Stomach (tissue), 19 donors: ENCODE measurements at places on chromosomes 13 and 19. TPM values are rescaled to one million over a fixed set of nuclear protein-coding genes. Genes with fewer than 3 reads are reported as not detected.

DNA sequence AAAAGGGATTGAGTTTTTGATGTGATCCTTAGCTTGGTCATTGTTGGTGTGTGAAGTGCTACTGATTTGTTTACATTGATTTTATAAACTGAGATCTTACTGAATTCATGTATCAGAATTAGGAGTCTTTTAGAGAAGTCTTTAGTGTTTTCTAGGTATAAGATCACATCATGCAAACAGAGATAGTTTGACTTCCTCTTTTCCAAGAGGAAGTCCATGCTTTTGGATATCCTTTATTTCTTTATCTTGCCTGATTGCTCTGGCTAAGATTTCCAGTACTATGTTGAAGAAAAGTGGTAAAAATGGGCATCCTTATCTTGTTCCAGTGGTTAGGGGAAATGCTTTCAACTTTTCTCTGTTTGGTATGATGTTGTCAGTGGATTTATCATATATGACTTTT is 561.2 kb upstream of the SLITRK1 start:
- H3K4me3 ChIP-seq: no peak overlapping the region
- H3K27me3 ChIP-seq: no peaks in the 10 kb centered on the region
- no peaks in the 10 kb centered on the region for H3K4me1 ChIP-seq
- DNase-seq: no peak
- H3K36me3 ChIP-seq: no peaks in the 10 kb centered on the region

GRCh38 chr13:27120011-27120410 is 51.6 kb downstream of the USP12 start:
- no peak overlapping the region for H3K4me3 ChIP-seq
- H3K4me1 ChIP-seq: peaks cover 36% of the 10 kb centered on the region
- no peaks in the 10 kb centered on the region for H3K27me3 ChIP-seq
- H3K27ac ChIP-seq: no peak overlapping the region
- no peaks in the 10 kb centered on the region for H3K36me3 ChIP-seq

DNA sequence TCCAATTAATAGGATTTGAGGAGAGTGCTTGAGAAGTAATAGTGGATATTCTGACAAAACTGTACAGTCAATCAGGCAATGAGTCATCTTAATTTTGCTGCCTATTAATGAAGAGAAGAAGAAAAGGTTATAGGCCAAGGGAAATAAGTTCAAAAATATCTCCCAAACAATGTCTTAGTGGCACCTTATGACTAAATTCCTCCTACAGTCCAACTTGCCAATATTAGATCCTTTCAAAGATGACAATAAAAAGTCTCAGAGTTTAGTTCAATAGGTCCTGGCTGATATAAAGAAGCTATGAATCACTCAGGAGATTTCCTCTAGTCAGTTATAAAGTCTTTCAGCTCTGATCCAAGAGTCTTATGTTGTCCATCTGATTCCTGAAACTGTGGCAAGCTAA is 27.9 kb downstream of the UGGT2 start:
- no peak overlapping the region for H3K27ac ChIP-seq
- no peak overlapping the region for H3K4me3 ChIP-seq
- DNase-seq: no peak
- peaks cover 9% of the 10 kb centered on the region for H3K36me3 ChIP-seq
- H3K4me1 ChIP-seq: peaks cover 7% of the 10 kb centered on the region

- DNase-seq: no peak
- H3K27me3 ChIP-seq: no peaks in the 10 kb centered on the region
- H3K4me1 ChIP-seq: no peaks in the 10 kb centered on the region
- no peak overlapping the region for H3K27ac ChIP-seq
- no peaks in the 10 kb centered on the region for H3K36me3 ChIP-seq
- H3K4me3 ChIP-seq: no peak overlapping the region
Measured at GRCh38 chr13:39297023-39297422, 258.8 kb downstream of the NHLRC3 start.

GRCh38 chr19:32067685-32068084 is 277.7 kb upstream of the ZNF507 start:
- H3K36me3 ChIP-seq: no peaks in the 10 kb centered on the region
- H3K27me3 ChIP-seq: no peaks in the 10 kb centered on the region
- no peaks in the 10 kb centered on the region for H3K4me1 ChIP-seq
- no peak overlapping the region for H3K27ac ChIP-seq
- no peak for DNase-seq

DNA sequence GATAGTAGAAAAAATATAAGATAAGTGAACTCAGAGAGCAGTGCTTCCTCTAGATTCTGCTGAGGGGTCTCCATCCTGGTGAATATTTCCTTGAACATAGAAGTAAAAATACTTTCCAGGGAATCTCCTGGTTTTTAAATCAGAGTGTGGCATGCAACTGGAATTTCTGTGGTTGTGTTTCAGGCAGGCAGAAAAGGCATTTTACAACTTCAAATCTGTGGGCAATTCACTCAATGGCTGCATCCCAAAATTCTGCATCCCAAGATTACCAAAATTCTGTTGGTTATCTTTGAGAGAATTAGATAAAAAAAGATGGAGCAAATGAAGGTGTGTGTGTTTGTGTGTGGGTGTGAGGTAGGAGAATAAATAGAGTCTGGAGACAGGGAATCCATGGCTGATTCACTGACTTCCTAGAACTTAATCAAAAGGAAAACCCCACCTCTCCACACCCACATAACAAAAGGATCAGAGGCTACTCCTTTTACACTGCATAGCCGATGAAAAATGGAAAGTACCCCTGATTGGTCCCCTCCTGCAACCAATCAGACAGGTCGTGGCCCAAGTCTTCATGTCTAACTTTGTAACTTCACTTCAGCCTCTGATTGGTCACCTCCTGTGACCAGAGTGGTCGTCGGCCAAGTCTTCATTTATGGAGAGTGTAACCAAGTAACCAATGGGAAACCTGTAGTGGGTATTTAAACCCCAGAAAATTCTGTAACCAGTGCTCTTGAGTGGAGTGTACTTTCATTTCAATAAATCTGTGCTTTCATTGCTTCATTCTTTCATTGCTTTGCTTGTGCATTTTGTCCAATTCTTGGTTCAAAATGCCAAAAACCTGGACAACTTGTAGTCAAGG is 112.8 kb downstream of the DLEU7 start:
- H3K27me3 ChIP-seq: no peaks in the 10 kb centered on the region
- H3K4me1 ChIP-seq: no peaks in the 10 kb centered on the region
- H3K27ac ChIP-seq: no peak overlapping the region
- H3K4me3 ChIP-seq: no peak overlapping the region

DNA sequence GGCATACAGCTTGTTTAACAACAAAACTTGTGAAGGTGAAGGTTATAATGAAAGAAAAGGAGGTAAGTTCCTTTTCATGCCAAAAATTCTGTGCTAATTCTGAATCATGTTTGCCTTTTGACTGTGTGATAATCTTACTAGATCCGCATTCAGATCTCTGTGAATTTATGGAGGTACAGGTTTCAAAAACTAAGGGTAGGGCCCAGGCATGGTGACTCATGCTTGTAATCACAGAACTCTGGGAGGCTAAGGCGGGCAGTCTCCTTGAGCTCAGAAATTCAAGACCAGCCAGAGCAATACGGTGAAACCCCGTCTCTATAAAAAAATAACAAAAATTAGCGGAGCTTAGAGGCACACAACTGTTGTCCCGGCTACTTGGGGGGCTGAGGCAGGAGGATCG is 45.9 kb downstream of the PCDH9 start:
- no peak overlapping the region for H3K4me3 ChIP-seq
- H3K36me3 ChIP-seq: no peaks in the 10 kb centered on the region
- no peaks in the 10 kb centered on the region for H3K4me1 ChIP-seq
- no peak overlapping the region for H3K27ac ChIP-seq
- H3K27me3 ChIP-seq: no peaks in the 10 kb centered on the region
- DNase-seq: no peak

GRCh38 chr13:106522898-106523525 is 12.4 kb downstream of the EFNB2 start:
- no peaks in the 10 kb centered on the region for H3K27me3 ChIP-seq
- H3K27ac ChIP-seq: no peak overlapping the region
- H3K36me3 ChIP-seq: no peaks in the 10 kb centered on the region
- no peak overlapping the region for H3K4me3 ChIP-seq
- no peak for DNase-seq

DNA sequence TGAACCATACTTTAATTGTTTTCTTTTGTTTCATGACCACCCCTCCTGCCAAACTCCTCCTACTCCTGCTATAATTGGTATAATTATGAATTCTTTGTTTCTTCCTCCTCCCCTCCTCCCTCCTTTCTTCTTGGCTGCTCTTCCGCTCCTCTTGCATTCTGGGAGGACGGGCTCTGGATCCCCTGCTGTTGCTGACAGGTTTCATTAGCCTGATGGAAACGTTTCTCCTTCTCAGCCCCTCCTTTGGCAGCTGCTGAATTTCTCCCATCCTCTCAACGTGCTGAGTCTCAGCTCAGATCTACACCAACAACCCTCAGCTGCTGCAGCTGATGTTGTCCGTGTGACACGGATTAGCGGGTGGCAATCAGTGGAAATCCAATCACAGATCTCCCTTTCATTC is 97.1 kb upstream of the UBAC2 start:
- H3K27me3 ChIP-seq: no peaks in the 10 kb centered on the region
- H3K27ac ChIP-seq: no peak overlapping the region
- H3K4me1 ChIP-seq: no peaks in the 10 kb centered on the region

- peaks cover 20% of the 10 kb centered on the region for H3K4me1 ChIP-seq
- no peak for DNase-seq
- peak within 1 kb of the TSS; percentile 19 for H3K4me3 ChIP-seq
- no peak within 1 kb of the TSS for H3K27ac ChIP-seq
Measured at GRCh38 chr13:95552539-95553441, at the start of gene CLDN10. Gene CLDN10 (plus strand): TSS chr13:95552720. CDS start chr13:95552754, 34 bp downstream.

- peaks cover 6% of the 10 kb centered on the region for H3K4me1 ChIP-seq
- no peak overlapping the region for H3K27ac ChIP-seq
- no peaks in the 10 kb centered on the region for H3K27me3 ChIP-seq
- no peak for DNase-seq
- no peak overlapping the region for H3K4me3 ChIP-seq
Measured at GRCh38 chr13:100532836-100533435, 55.7 kb downstream of the GGACT start.

DNA sequence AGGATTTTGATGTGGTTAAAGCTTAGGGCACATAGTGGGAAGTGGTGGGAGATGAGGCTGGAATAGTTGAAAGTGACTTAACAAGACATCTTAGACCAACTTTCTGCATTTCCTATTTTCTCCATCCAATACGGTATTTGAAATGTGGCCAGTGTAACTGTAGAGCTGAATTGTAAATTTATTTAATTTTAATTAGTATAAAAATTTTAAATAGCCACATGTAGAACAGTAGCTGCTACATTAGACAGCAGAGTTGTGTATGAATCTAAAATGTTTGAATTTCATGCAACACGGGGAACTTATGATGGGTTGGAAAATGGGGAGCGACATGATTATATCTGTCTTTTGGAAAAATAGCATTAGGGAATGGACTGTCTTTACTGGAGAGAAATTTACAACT is 7.1 kb upstream of the SCEL start:
- no peak overlapping the region for H3K4me3 ChIP-seq
- no peaks in the 10 kb centered on the region for H3K36me3 ChIP-seq
- H3K27ac ChIP-seq: no peak overlapping the region
- DNase-seq: no peak
- no peaks in the 10 kb centered on the region for H3K27me3 ChIP-seq

GRCh38 chr19:10688545-10689280 is 12.5 kb upstream of the QTRT1 start:
- H3K4me1 ChIP-seq: no peaks in the 10 kb centered on the region
- peaks cover 69% of the 10 kb centered on the region for H3K36me3 ChIP-seq
- DNase-seq: no peak

DNA sequence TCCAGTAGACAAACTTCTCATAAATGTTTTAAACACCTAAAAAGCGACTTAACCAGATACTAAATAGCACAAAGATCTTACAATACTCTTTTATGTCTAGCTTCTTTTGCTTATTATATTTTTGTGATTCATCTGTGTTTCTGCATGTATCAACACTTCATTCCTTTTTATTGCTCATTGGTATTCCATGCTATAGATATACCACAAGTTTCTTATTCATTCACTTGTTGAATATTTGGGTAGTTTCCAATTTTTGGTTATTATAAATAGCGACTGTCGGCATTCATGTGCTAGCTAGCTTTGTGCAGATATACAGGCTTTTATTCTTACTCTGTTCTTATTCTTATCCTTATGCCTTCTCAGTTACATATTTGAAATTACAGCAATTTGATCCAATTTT is 50.0 kb upstream of the RGCC start:
- no peaks in the 10 kb centered on the region for H3K36me3 ChIP-seq
- H3K4me1 ChIP-seq: no peaks in the 10 kb centered on the region
- H3K4me3 ChIP-seq: no peak overlapping the region
- DNase-seq: no peak
- H3K27me3 ChIP-seq: no peaks in the 10 kb centered on the region

- no peak overlapping the region for H3K27ac ChIP-seq
- peaks cover 19% of the 10 kb centered on the region for H3K4me1 ChIP-seq
- H3K4me3 ChIP-seq: no peak overlapping the region
- peaks cover 20% of the 10 kb centered on the region for H3K27me3 ChIP-seq
Measured at GRCh38 chr13:40170091-40170490, 496.4 kb downstream of the FOXO1 start.

Gene YJEFN3
- 0.43 TPM for total RNA-seq

Gene ZNF728
- not detected for total RNA-seq

Gene NOTCH3
- 54.5 TPM for total RNA-seq

Gene MUC16
- total RNA-seq: not detected
